CD4-positive, alpha-beta T cell treated with Interleukin-17A for 1 hour (primary cell): ENCODE measurements at places on chromosomes 3 and 15.

DNA sequence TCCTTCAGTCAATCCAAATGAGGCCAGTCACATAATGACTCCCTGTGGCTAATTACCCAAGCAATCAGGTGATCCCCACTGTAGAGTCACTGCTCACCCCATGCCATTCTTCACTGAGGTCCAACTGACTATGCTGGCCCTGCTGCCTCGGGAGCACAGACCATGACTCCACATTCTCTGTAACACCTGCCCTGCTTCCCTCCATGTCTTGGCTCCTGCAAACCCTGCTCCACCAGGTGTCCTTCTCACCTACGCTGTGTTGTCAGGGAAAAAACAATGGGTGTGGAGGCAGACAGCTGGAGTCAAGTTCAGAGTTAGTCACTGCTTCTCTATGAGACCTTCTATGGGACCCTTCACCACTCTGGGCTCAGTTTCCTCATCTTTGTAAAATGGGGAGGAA is 6.1 kb upstream of the SFMBT1 start:
- no peak for DNase-seq

DNA sequence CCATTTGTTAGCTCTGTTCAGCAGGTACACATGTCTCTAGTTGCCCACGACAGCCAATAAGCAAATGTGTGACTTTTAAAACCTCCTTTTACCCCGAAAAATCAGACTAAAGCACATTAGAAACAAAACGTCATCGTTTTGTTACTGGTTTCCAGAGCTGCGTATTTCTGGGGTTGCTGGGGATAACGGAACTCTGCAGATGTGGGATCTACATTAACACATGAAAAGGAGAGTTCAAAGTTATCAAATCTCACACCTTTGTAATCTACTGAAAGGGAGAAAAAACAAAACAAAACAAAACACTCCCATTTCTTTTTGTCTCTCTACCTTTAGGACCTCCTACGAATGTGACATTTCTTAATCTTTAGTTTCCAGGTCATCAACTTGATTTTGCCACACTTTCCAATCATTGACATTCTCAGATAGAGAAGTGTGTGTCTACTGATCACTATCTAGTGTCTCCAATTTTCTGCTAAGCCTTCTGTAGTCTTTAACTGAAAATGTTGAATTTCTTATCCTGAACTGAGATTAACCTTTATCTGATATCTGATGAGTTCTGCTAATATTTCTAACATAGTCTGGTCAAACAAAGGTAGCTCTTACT is 93.0 kb upstream of the TSPAN3 start:
- peak; percentile 25 for DNase-seq

DNA sequence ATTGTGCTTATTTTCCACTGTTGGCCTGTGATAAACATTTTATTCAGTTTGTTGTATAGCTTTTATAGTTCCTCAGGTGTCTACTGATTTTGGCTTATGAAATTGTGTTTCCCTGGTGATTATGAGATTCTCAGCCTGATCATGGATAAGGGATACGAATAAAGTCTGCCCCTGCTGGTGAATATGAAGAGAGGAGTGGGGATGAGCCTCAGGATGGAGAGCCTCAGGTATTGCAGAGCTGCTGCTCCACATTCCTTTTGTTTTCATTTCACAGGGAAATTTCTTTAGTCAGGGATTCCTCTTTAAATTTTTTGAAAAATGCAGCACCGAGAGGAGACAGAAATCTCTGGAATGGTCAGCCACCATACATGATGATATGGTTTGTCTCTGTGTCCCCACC is 14.7 kb upstream of the RAB6B start:
- no peak for DNase-seq

DNA sequence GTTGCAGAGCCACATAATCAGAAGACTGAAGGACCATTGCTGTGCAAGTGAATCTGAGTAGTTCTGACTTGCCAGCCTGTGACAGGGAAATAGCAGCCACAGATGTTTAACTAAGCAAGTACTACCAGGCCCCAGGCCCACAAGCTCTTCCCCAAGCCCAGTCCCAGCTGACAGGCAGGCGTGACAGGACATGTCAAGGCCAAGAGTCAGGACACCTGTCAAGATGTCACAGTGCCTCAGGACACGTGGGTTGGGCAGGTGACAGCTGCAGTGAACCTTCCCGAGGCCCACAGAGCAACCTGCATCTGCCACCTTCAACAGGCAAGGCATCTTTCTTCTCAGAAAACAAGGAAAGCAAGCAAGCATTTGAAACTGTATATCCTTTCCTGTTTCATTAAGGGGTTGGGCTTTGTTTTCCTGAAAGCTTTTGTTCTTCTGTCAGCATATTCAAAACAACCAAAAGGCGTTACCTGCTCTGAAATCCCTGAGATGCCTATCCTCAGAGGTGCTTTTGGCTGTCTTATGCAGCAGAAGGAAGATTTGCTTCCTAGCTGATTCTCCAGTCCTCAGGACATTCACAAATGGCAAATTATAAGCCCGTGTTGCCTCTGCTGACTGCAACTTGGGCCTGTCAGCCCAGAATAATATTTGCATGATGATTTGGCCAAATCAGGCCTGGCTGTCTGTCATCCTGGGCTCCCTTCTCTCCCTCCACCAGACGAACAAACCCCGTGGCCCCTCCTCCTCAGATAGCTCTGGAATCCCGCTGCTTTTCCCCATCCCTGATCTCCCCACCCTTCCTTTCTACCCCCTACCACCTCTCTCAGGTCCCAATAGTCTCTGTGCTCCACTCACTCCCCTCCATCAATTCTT is 171.8 kb upstream of the WNT5A start:
- DNase-seq, result no peak

DNA sequence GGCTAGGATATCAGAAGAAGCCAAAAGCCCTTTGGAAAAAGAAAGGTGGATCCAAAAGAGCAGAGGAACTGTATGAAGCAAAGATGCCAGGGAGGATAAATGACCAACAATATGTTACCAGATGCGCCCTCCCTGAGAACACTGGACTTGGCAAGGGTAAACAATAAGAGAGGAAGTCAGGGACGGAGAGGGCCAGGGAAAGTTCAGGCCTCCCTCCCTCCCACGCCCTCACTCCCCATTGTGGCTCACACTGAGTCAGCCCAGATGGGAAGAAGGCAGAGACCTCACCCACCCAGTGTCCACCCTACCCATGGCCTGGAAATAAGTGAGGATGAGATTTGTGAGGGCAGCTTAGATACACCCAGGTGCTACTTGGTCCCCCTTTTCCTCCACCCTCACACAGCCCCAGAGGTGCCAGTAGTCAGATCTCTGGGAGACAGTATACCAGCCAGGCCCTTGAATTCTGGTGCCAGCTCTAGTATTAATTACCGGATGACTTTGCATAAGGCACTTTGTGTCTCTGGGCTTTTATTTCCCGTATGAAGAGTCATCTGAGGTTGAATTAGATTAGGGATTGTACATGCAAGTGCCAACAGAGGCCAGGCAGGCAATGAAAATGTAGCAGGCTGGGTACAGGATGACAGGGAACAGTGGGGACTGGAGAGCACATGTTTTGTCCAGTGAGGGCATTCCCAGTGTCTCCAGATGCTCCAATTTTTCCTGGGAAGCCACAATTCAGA is 35.1 kb upstream of the FRMD4B start:
- DNase-seq, result no peak

- DNase-seq, result peak; percentile 85
Measured at GRCh38 chr15:90838139-90838538, 30.2 kb upstream of the FURIN start.

DNA sequence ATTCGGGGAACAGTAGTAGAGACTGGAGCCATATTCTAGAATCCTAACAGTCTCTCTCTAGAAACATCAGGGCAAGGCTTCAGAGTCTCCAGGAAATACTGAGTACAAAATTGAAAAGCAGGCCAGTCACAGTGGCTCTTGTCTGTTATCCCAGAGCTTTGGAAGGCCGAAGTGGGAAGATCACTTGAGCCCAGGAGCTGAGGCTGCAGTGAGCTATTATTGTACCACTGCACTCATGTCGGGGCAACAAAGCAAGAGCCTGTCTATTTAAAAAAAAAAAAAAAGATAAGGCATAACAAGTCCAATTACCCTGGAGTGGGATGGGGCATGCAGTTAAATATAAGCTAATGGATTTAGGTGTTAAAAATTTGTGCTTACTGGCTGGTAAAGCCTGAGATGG is 79.0 kb downstream of the SEMA6D start:
- no peak for DNase-seq

DNA sequence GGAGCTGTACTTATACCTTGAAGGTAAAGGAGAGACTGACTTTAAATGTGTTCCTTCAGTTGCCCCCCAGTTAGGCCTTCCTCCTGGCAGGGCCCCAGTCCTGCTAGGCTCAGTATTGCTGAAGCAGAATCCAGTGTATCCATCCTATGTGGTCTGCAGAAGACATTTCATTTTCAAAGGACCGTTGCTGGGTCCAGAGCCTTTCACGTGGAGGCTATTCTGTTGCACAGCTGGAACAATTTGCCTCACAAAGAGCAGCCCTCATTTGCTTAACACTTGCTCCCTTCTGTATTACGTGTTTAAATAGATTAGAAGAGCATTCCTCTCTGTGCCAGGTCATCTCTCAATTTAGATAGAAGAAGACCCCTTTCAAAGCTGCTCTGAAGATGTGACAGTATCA is 78.9 kb upstream of the CFAP20DC start:
- no peak for DNase-seq
